Activated T-helper 1 cell treated with anti-CD3 and anti-CD28 coated beads, Interleukin-2, amount 50 U/mL, for 16 hours (primary cell): ENCODE measurements at places on chromosomes 13 and 19.

DNA sequence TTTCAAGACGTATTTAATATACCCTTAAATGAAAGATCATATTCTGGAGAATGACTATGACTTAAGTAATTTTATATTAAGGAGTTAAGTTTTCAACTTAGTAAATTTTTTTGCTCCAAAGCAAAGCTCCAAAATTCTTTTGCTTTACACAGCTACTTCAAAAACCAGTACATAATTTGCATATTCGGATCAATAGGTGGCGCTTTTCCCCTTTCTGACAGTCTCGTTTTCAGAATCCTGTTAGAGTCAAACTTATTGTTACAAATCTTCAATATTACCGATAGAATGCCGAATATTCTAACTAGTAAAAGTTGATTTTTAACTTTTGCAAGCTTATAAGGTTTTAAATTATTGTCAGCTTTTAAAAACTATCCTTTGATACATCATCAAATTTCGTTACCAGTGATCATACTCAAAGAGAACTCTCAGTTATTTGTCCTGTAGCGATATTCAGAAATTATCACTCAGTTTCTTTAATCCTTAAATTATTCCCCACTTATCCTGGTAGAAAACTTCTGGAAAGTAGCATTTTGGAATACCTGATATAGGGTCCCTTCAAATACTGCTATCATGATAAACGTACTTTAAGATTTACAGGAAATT, 852.7 kb upstream of the KLHL1 start:
- DNase-seq = no peak

- no peak for DNase-seq
Measured at GRCh38 chr19:44955505-44956439, 592 bp downstream of the CLPTM1 start.

DNA sequence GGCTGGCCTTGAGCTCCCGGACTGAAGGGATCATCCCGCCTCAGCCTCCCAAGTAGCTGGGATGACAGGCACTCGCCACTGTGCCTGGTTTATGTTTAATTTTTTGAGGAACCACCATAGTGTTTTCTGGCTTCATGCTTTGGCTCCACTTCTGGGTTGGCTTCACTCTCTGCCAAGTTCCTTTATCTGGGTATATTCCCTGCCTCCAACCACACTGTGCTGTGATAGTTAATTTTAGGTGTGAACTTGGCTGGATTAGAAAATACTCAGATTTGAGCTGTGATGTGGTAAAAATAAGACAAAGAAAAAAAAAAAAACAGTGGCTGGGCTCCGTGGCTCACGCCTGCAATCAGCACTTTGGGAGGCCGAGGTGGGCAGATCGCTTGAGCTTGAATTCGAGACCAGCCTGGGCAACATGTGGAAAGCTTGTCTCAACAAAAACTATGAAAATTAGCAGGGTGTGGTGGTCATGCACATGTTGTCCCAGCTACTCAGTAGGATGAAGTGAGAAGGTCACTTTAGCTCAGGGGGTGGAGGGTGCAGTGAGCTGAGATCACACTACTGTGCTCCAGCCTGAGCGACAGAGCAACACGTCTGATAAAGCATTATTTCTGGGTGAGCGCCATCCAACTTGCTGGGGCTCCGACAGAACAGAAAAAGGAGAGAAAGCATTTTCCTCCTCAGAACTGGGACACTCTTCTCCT, 7.5 kb upstream of the ILF3 start:
- DNase-seq = no peak

DNA sequence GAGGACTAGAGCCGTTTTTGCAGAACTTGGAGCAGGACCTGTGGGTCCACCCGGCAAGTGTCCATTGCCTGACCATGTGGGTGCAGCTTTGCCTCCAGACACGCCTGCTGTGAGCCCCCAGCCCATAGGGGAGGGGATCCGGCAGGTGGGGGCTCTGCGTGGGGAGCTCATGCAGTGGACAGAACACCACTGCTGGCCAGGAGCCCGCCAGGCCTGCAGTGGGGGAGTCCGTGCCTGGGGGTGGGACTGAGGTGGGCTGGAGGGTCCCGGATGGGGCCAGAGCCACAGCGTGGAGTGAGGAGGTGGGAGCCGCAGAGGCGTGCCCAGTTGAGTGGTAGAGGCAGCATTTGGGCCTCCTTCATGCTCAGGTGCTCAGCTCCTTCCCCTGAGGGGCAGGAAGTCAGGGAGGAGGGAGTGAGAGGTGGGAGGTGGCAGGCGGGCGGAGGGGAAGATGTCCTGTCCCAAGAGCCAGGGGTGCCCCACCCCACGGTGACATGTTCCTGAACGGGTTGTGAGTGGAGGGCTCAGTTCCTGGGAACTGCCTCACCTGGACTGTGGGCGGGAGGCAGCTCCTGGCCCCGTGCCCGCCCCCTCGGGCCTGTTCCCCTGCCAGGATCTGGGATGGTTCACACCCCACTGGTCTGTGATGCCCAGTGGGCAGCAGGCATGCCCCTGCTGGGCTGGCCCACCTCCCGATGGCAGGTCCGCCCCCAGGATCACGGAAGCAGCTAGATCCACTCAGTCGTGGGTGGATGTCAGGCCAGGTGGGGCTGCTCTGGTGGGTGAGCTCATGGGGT, 8.8 kb downstream of the ADAT3 start:
- no peak for DNase-seq
